ENCODE measurements at places on chromosomes 7 and 10.
A peak's percentile ranks its signal among the peaks of the same experiment; 100 is the strongest.

- H3K36me3 ChIP-seq: no peaks in the 10 kb centered on the region
- no peak overlapping the region for H3K27ac ChIP-seq
- H3K27me3 ChIP-seq: no peaks in the 10 kb centered on the region
- no peak for DNase-seq
Measured at GRCh38 chr7:39540320-39540719, 25.9 kb upstream of the YAE1 start.

DNA sequence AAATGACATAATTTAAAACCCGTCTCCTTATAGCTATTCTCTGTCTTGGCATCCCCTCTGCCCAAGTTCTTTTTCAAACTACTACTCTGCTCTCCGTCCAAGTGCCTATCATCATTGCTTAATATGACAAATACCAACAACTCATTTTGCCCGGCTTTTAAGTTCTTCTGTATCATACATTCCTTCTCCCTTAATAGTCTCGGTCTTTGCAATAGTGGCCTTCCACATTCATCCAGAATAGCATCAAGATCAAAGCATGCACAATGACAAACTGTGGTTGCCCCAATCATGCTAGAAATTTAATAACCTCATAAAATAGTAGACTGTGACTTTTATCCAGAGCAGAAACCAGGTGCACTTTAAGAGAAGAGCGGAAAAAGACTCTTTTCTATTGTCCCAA is 198.9 kb downstream of the ETV1 start:
- H3K4me3 ChIP-seq: no peak overlapping the region
- H3K27me3 ChIP-seq: no peaks in the 10 kb centered on the region
- no peaks in the 10 kb centered on the region for H3K36me3 ChIP-seq
- no peak for DNase-seq
- H3K4me1 ChIP-seq: no peaks in the 10 kb centered on the region

- DNase-seq: no peak
- H3K27me3 ChIP-seq: no peaks in the 10 kb centered on the region
- no peaks in the 10 kb centered on the region for H3K36me3 ChIP-seq
- no peak overlapping the region for H3K27ac ChIP-seq
- H3K4me1 ChIP-seq: no peaks in the 10 kb centered on the region
Measured at GRCh38 chr10:84354623-84355022, 26.2 kb downstream of the CCSER2 start.

- no peaks in the 10 kb centered on the region for H3K36me3 ChIP-seq
- H3K4me3 ChIP-seq: no peak overlapping the region
- H3K27me3 ChIP-seq: no peaks in the 10 kb centered on the region
- H3K4me1 ChIP-seq: peaks cover 19% of the 10 kb centered on the region
- DNase-seq: peak; percentile 82
Measured at GRCh38 chr7:43139137-43139536, 26.7 kb downstream of the HECW1 start.

DNA sequence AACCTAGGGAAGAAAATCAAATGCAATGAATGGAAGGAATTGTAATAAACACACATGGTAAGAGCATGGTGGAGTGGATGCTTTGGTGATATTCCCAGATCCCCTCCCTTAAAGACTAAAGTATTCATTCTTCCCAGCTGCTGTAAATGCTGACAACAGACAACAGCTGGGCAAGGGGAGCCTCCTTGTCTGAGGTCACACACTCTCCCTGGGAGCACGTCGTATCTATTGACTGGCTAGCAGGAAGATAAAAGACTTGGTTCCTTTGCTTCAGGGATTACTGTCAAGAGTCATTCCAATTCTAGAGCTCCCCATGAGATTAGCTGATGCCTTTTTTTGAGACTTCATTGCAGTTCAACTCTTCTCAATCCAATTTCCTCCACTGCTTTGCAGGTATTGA is 443.5 kb upstream of the ETV1 start:
- no peaks in the 10 kb centered on the region for H3K36me3 ChIP-seq
- H3K27me3 ChIP-seq: no peaks in the 10 kb centered on the region
- DNase-seq: peak; percentile 65
- no peak overlapping the region for H3K4me3 ChIP-seq
- H3K4me1 ChIP-seq: no peaks in the 10 kb centered on the region

DNA sequence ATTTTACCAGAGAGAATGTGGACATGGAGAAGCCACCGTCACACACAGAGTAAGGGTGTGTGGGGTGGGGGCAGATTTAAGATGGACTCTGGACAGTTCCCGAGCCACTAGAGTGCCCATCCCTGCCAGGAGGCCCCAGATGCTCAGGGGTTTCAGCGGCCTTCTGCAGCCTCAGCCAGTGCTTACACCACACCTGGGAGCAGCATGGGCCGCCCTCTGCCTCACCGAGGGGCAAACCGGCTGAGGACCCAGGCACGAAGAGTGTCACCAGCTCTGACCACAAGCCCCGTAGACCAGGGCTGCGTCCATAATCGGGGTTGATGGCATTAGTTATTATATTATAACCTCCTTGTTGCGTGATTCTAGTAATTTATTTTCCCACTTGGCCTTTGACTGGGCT is 6.7 kb upstream of the MNX1 start:
- H3K27me3 ChIP-seq: peaks cover 79% of the 10 kb centered on the region
- no peaks in the 10 kb centered on the region for H3K36me3 ChIP-seq
- no peak for DNase-seq
- H3K27ac ChIP-seq: no peak overlapping the region
- no peak overlapping the region for H3K4me3 ChIP-seq

DNA sequence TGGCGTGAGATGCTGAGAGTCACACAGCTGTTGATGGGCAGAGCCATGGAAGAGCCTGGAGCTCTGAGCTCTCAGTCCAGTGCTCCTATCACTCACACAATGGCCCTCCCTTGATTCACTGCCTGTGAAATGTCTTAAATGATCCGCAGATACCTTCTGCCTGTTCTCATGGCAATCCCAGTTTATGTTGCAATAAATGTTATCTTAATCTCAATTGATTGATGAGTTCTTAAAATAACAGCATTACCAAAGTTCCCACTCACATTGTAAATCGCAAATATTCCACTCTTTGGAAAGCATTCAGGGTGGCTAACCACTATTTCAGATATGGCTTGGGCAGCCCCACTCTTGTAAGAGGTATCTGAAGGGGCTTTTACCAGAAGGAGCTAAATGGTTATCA is 865.5 kb downstream of the LRMDA start:
- H3K27me3 ChIP-seq: no peaks in the 10 kb centered on the region
- no peak for DNase-seq
- no peak overlapping the region for H3K27ac ChIP-seq
- no peak overlapping the region for H3K4me3 ChIP-seq

DNA sequence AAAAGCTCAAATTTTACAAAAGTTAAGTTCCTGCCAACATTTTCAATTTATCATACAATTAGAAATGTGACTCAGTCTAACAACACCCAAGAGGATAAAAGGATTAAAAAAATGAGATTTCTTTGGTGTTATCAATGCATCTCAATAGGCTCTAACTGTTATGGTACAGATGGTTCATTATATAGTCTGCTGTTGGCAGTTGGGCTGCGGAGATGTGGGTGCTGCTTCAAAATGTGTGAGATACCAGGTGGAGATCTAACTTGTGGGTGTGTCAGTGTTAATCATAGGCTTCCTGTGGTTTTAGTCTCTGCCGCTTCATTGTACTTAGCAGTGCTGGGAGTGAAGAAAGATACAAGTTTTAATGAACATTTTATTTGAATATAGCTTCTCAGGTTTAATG is 231.2 kb downstream of the EXOC4 start:
- H3K27me3 ChIP-seq: no peaks in the 10 kb centered on the region
- H3K36me3 ChIP-seq: no peaks in the 10 kb centered on the region
- DNase-seq: peak; percentile 40
- H3K4me1 ChIP-seq: peaks cover 2% of the 10 kb centered on the region

DNA sequence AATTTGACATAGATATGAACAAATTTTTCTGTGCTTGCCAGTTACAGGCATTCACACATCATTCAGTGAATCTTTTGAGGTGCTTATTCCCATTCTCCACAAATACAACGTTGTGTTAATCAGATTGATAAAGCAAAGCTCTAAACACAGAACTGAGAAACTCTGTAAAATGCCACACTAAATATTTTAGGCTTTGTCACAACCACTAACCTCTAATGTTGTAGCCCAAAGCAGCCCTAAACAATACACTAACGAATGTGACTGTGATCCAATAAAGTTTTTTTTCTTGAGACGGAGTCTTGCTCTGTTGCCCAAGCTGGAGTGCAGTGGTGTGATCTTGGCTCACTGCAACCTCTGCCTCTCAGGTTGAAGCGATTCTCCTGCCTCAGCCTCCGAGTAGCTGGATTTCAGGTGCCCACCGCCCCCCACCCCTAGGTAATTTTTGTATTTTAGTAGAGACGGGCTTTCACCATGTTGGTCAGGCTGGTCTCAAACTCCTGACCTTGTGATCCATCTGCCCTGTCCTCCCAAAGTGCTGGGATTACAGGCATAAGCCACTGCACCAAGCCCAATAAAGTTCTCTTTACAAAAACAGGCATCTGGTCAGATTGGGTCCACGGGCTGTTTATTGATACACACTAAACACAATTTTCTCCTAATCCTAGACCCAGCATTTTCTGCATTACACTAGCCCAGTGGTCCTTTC is 6.9 kb downstream of the CYCS start:
- H3K27me3 ChIP-seq: no peaks in the 10 kb centered on the region
- peaks cover 3% of the 10 kb centered on the region for H3K36me3 ChIP-seq
- H3K4me3 ChIP-seq: no peak overlapping the region

- H3K27me3 ChIP-seq: no peaks in the 10 kb centered on the region
- H3K4me1 ChIP-seq: no peaks in the 10 kb centered on the region
- no peak overlapping the region for H3K4me3 ChIP-seq
- no peak overlapping the region for H3K27ac ChIP-seq
Measured at GRCh38 chr10:78948621-78949030, 120.1 kb upstream of the ZMIZ1 start.

- no peaks in the 10 kb centered on the region for H3K36me3 ChIP-seq
- no peak overlapping the region for H3K4me3 ChIP-seq
- H3K27ac ChIP-seq: no peak overlapping the region
- no peaks in the 10 kb centered on the region for H3K27me3 ChIP-seq
Measured at GRCh38 chr10:97101166-97101940, 84.4 kb downstream of the SLIT1 start.

DNA sequence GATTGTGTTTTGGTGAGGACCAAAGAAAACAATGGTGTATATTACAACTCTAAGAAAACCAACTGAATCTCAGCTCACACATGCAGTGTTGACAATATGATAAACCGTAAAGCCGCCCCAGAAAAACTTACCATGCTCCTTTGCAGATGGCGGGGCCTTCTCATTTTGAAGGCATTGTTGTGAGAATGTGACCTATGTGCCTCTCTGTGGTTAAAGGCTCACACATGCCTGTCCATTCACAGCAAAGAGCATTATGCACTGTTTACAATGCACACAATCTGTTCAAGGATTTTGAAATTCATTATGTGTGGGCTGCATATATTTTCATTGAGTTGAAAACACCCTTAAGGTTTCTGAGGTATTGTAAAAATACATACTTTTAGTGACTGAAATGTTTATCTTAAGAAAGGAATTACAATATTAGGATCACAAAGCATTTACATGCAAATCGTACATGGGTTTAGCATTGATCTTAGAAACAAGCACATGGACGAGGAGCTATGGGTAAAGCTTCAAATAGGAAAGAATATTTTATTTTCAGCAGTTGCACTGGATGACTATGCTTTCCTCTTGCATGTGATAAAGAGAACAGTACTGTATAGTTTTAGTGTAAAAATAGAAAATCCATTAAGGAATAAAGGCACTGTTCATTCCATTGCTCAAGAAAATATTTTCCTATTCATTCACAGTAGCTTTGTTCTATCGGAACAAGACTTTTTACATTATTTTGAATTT is 334.3 kb downstream of the ARL4A start:
- no peaks in the 10 kb centered on the region for H3K27me3 ChIP-seq
- H3K4me1 ChIP-seq: peaks cover 2% of the 10 kb centered on the region
- no peak overlapping the region for H3K4me3 ChIP-seq
- no peaks in the 10 kb centered on the region for H3K36me3 ChIP-seq
- H3K27ac ChIP-seq: no peak overlapping the region

DNA sequence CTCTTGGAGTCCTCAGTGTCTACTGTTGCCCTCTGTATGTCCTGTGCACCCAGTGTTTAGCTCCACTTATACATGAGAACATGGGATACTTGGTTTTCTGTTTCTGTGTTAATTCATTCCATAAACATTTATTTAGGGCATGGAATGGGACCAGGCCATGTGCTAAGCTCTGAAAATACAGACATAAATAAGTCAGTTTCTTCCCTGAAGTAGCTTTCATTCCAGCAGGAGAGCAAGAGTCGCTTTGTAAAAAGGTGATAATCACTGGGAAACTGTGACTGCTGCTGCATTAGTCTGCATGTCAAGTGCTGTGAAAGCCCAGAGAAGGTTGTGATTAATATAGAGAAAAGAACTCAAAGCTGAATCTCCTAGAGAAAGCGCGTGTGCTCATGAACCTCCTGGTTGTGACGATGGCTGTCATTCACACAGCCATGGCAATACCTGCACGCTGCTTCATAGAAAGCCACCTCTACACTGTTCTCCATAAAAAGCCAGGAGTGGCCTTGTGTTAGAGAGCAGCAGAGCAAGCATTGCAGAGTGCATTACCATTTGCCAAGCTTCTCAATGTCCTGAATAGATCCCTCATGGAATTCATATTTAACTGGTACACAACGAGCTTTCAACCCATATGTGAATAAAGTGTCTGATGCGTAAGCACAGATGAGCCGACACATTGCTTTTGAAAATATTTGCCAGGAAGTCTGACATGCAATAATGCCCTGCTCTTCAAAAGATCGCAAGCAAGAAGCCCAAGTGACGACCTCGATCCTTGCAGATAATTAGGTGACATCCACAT is 30.6 kb upstream of the PITRM1 start:
- no peaks in the 10 kb centered on the region for H3K4me1 ChIP-seq
- no peak overlapping the region for H3K27ac ChIP-seq
- no peaks in the 10 kb centered on the region for H3K36me3 ChIP-seq
- no peak overlapping the region for H3K4me3 ChIP-seq

GRCh38 chr10:132667342-132668047 is 118.5 kb downstream of the NKX6-2 start:
- H3K4me1 ChIP-seq: no peaks in the 10 kb centered on the region
- no peak overlapping the region for H3K27ac ChIP-seq
- no peaks in the 10 kb centered on the region for H3K36me3 ChIP-seq
- H3K27me3 ChIP-seq: no peaks in the 10 kb centered on the region
- DNase-seq: no peak
- H3K4me3 ChIP-seq: no peak overlapping the region

DNA sequence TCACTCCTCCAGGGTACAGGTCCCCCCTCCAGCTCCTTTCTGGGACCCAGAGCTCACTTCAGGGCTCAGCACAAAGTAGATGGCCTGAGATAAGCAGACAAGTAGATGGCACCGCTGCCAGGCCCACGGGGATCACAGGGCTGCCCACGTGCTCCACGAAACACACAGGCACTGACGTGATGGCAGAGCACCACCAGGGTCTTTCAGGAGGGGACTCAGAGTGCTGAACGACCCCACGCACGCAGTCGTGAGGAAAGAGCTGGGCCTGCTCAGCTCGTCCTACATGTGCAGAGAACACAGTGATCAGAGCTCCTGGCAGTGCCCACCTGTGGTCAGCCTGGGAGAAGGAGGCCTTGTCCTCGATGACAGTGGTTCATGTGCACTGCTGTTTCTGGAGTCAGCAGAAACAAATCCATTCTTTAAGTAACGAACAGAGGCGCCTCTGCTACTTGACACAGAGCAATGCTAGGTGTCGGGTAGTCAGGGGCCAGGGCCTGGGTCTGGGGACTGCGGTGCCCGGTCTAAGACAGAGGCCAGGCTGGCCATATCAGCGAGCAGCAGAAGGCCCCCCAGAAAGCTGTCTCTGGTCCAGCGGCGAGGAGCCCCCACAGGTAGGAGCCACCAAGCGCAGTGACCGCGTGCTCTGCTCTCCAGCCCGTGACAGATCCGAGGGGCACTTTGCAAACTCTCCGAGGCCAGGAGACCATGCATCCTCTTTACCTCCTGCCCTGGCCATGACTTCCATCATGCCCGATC is 129.8 kb upstream of the FAM20C start:
- no peak overlapping the region for H3K4me3 ChIP-seq
- H3K27me3 ChIP-seq: no peaks in the 10 kb centered on the region
- H3K4me1 ChIP-seq: no peaks in the 10 kb centered on the region
- H3K36me3 ChIP-seq: no peaks in the 10 kb centered on the region
- H3K27ac ChIP-seq: no peak overlapping the region

All from mesendoderm (in vitro differentiated cells).